ENCODE measurements at places on chromosomes 16 and 17. TPM values are rescaled to one million over a fixed set of nuclear protein-coding genes. Genes with fewer than 3 reads are reported as not detected.

Gene NUFIP2
- total RNA-seq: 47.1 TPM

Gene KCNJ12
- 6.6 TPM for total RNA-seq

Gene CYGB
- total RNA-seq: 20.0 TPM

Gene KRTAP2-1
- not detected for total RNA-seq

Gene ARHGAP44
- 37.5 TPM for total RNA-seq

Gene RNF157
- total RNA-seq: 2.2 TPM

Gene TRPV2
- 12.6 TPM for total RNA-seq

Gene LDHD
- total RNA-seq: 7.0 TPM

Gene GNAO1
- total RNA-seq: 5.2 TPM

Gene PNMT
- total RNA-seq: 4.3 TPM

DNA sequence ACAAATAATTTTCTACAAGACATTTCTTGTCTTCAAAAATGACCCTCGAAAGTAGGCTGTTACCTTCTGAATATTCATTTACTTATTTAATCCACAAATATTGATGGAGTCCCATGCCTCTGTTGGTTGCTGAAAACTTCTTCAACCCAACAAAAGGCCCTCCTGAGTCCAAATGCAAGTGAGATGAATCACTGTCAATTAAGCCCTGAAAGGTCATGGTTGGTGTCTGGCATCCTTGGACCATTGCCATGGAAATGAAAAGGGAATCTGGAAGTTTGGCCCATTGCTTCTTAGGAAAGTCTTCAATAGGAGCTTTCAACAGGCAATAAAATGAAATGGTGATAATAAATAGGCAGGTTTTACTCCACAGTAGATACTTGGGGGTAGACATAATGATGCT lies 364.7 kb upstream of the DYNLRB2 start:
- DNase-seq: no peak

- no peak for DNase-seq
These were observed 38.5 kb downstream of the ZNF276 start for GRCh38 chr16:89759746-89760340.

DNA sequence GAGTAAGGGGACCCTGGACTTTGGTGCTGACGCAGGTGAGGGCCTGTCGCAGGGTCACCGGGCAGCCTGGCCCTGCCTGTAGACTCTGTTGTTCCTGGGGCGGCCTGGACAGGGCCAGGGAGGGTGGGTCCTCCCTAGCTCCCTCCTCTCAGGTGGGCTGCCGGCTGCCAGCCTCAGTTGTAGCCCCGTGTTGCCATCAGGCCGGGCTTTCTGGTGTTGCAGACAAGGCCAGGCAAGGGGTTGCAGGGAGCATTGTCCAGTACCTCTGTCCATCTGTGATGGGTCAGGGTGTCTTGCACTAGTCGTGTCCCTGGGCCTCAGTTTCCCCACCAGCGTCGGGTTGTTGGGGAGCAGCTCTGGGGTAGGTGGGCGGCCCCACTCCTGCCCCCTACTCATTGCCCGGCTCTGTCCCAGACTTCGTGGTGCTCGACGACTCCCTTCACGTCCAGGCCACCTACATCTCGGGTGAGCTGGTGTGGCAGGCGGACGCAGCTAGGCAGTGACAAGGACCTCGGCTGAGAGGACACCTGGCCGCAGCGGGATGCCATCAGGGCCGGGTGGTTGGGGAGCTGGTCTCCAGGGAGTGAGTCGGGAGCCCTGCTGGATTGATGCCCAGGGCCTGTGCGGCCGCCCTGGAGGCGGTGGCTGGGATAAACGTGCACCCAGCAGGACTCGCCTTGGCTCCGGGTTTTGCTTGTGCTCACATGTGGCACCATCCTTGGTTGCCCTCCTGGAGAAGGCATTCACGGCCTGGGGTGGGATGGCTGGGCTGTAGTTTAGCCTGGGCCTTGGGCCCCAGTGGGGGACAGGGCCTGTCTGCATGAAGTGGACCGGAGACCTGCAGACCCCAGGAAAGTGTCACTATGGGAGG lies 1.9 kb downstream of the CEMP1 start:
- no peak for DNase-seq

DNA sequence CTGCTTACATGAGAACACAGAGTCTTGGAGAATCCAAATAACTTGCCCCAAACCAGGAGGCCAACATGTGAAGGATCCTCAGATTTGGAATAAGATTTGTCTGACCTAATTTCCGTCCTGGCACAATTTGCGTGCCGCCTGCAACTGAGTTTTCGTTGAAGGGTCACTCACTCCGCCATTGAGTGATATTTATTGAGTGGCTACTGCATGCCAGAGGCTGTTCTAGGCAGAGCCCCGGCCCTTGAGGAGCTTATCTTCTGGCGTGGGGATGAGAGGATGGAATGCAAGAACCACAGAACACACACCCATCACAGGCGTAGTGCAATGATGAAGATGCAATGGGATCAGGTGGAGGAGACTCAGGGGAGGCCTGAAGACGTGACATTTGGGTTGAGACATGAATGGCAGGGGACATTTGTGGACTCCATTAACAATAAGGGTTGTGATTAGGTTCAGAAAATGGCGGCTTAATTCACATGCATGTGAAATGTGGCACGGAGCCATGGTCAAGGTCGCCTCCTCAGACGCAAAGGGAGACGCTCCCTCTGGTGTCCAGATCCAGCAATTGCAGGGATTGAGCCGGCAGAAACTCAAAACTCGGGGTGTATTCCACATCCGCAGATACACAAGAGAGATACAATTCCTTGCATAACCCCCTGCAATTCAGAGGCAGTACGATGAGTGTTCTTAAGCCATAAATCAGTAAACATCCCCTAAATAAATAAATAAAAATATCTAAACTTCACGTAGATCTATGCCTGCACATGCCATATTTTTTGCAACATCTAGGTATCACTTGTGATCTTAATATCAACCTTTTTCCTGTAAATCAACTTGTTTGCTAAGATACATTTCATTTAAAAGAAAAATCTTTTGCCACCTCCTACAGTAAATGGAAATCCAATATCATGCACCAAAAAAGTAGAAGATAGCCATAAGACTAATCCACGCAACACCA lies 57.9 kb upstream of the CACNG4 start:
- DNase-seq: peak; percentile 89

DNA sequence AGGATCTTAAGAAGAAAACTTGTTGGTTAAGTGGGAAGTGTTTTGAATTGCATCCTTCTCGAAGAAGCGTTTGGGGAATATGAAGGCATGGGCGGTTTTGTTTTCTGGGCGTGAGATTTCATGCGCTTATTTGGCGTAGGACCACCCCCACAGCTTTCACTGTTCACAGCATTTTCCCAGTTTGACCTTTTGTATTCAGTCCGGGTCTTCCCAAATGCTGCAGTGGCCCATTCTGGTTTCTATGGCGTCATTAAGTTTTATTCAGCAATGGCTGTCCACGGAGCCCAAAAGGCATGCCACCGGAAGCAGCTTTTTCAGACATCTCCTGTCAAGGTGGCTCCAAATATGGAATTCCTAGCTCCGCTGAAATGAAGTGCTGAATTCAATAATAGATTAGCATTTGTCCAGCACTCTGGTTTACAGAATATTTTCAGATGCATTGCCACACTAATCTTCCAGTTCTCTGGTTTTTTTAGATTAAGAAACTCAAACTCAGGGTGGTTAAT lies 90.6 kb upstream of the FBXO47 start:
- peak; percentile 11 for DNase-seq

- peak; percentile 13 for DNase-seq
These were observed 2.6 kb downstream of the NOG start for GRCh38 chr17:56595831-56596690.

- DNase-seq: peak; percentile 79
These were observed 5.4 kb upstream of the FSCN2 start for GRCh38 chr17:81522491-81523401.
